ENCODE measurements at places on chromosomes 6 and 20.

- DNase-seq, result no peak
These were observed 64.0 kb downstream of the RREB1 start for GRCh38 chr6:7171733-7172132.

DNA sequence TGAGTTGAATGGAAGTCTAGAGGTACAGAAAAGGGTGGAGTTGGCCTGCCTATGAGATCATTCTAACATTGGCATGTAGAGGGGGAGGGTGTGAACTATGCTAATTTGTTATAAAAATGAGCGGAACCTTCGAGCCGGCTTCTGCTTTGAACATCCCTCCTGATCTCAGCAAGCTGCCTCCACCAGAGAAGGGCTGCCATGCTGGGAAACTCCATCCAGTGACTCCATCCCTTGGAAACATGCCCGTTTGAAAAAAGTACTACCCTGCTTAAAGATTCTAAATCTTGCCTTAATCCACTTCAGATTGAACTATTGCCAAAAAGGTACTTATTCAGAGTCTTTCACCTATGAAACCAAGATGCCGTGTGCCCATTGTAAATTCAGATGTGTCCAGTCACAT is 43.6 kb upstream of the TMEM170B start:
- no peak for DNase-seq

DNA sequence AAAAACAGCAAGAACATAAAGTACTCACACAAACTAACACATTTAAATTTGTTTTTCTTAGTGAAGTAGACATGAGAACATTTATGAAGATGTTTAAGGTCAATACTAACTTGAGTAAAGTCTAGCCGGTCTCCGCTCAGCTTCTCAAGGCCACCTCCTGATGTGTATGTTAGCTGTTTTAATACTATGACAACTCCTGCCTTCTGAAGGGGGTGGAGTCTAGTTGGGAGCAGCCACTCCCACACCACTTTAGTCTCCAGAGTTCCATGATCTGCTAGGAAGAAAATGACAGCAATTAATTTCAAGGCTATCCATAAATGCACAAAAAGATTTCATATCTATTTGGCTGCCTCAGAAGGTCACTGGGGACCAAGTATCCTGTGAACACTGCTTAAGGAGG is at the start of gene GSTA3:
Gene GSTA3 (minus strand): TSS at position 168 of the 400 bp plus-strand sequence. CDS start 3,864 bp downstream, outside the sequence.
- no peak for DNase-seq

DNA sequence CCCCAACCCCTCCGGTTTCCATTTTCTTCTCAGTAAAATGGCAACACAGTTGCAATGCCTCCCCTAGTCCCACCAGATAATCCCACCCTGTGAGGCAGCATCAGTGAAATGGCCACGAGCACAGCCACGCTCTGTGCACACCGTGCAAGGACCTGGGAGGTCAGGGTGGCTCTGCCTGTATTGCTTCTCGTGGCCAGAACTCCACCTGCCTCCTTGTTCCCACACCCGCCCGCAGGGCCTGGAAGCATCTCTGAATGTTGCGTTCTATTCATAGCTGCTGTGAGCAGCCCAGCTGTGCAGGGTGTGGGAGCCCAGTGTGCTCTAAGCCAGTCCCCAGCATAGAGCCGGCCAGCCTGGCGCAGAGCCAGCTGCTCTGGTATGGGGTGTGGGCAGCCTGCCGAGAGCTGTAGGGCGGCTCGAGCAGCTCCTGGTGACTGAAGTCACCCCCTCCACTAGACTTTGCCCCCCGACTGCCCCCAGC is 161.1 kb downstream of the DLL1 start:
- DNase-seq, result peak; percentile 82

DNA sequence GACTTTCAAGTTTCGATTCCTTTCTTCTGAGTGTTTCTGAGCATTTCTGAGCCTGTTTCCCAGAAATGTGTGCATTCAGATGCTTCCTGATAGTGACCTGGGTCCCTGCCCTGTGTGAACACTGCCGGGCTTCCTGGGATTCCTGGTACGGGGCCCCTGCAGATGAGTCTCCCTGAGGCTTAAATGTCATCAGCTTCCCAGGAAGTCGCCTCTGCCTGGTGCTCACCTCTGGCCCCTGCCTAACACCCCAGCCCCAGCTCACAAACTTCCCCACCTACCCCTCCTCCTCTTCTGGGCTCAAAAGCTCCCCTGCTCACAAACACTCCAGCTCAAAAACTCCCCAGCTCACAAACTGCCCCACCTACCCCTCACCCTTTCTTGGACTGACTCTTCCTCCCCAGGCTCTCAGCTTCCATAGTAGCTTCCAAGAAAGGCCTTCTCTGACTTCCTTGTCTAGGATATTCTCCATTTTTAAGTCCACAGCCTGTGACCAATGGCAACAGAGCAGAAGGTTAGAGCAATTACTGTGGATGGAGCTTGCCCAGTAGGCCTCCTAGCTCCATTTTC is 42.0 kb downstream of the TGM2 start:
- no peak for DNase-seq

- DNase-seq, result no peak
These were observed 12.0 kb downstream of the TRAM2 start for GRCh38 chr6:52564856-52565255.

- no peak for DNase-seq
These were observed 39.6 kb downstream of the RNF217 start for GRCh38 chr6:125001684-125002405.

DNA sequence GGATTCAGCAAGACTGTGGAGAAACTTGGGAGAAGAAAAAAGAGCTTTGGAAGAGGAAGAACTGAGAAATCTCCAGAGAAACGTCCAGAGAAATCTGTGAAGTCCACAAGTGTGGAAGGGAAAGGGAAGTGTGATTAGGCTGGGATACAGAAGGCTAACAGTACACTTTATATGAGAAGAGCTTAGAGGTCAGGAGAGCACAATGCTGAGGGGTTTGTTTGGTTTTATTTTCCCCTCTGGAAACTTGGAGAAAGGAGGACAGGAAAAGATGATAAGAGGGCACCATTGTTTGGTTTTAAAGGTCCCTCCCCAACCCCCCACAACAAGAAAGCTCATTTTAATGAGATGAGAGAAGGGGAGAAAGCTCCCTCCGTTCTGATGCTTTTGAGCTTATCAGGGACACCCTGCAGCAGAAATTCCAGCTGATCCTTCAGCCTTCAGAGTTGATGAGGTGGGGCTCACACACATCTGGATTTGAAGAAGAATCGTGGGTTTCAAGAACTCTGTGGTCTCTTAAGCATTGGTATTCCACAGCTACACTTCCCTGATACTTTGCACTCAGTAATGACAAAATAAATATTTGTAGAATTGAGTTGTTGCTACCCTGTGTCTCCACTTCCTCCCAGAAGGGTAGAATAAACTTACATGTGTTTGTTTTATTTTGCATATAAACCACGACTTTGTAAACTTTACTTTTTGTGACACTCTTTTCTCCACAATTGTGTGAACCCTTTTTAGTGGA is 1.9 kb downstream of the NT5E start:
- DNase-seq, result no peak

- DNase-seq, result no peak
These were observed 35.9 kb downstream of the PCSK2 start for GRCh38 chr20:17262786-17263185.

- no peak for DNase-seq
These were observed 17.6 kb upstream of the FUCA2 start for GRCh38 chr6:143529095-143529494.

- no peak for DNase-seq
These were observed 441.1 kb upstream of the ARID1B start for GRCh38 chr6:156336089-156336488.

DNA sequence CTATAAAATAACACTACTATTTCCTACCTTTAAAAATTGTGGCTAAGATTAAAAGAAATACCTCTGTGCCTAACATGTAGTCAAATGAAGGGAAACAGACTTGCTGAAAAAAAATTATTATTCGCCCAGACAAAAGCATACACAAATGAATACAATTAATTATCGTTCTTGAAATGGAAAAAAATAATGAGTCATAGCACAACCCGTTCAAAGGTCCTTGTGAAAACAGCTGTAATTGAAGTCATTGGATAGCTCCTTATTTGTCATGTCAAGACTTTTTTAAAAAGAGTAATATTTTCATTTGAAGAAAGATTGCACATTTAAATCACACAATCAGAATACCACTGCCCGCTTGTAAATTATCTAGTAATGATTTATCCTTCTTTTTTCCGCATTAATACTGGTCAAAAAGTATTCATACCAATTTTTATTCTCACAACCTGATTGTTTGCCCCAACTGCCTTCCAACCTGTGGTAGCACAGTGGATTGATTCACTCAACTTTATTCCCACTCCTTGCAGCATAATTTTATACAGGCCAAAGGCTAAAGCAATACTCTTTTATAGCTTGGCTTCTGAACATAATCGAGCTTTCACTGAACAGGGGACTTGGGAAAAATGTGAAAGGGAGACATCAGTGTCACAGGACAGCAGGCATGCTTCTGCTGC is 655.2 kb upstream of the MAP3K7 start:
- DNase-seq, result no peak

DNA sequence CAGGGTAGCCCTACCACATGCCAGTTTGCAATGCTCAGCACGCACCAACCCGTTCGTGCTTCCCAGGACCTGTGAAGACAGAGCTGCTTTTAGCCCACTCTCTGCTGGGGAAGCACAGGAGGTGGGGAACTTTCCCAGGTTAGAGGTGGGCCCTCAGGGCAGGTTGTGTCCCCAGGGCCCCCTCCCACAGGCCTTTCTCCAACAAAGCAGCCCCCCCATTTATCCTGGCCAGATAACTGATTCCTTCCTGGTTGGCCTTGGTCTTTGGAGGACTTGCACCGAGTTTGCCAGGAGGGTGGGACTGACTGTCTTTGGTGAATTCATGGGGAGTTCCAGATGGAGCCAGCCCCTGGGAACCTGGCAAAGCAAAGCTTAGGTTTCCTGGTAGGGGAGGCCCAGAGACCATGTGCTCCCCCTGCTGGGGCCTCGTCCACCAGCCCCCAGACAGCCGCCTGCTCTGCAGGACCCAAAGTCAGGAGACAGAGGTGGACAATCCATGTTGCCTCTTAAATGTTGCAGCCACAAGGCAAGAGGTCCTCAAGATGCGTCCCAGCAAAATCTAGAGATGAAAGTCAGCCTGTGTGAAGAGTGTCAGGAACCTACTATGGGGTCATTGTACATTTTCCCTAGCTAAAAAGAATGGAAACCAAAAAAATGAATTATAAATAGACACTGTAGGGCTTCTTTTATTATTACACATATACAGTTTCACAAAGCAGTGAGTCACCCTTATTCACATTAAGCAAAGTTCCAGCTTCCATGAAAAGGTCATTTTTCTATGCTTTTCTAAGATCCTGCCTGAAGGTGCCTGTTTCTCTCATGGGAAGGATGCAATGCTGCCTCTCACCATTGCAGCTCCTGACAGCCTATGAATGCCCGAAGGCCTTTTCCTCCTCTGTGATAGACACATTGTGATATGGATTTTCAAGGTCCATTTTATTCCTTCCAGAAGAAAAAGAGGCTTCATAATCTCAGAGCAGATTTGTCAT is 497.8 kb downstream of the PREX1 start:
- no peak for DNase-seq

DNA sequence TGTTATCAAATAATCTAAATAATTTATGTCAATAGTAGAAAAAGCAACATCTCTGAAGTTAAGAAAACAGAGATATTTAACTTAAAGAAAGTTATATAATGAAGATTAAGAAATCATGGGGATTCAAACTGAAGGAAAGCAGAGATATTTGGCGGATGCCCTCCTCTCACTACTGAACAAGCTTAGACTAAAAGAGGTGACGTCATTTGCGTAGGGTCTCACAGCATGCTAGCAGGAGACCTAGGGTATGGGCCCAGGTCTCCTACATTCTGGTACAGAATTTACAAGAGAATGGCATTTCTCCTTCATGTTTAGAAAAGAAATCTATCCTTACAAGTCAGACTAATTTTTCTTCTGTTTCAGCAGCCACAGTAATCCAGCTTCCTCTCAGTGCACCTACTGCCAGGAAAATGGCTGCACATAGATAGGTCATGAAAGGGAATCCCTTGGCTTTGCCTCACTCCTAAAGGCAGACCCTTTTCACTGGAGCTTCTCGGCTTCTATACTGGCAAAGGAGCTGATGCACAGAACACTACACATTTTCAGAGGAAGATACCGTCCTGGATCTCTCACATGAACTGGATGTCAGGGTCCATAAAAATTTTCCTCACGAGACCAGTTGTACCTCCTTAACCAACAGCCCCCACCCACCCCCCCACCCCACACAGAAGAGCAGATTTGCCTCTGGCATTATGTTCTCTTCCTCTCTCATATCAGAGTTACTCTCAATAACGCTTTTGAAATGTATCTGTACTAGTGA is 41.8 kb upstream of the DST start:
- DNase-seq, result no peak

- no peak for DNase-seq
These were observed 13.8 kb upstream of the BMP7 start for GRCh38 chr20:57280221-57280620.

- DNase-seq, result no peak
These were observed 58.5 kb upstream of the CEP85L start for GRCh38 chr6:118709859-118710350.

DNA sequence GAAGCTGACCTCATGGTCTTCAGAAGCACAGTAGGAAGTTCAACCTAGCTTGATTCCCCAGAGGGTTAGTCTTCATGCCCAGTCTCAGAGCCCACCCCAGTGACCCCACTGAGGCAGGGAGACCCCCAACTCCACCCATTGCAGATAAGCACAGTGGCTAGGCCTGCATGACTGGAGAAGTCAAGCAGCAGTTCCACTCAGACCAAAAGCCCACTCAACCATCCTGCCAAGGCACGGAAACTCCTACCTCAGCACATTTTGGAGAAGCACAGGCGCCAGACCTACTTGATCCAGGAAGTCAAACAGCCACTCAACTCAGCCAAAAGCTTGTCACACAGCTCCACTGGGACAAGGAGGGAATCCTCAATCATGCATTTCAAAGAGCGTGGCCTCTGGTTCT is 78.4 kb upstream of the HTR1E start:
- DNase-seq, result no peak

DNA sequence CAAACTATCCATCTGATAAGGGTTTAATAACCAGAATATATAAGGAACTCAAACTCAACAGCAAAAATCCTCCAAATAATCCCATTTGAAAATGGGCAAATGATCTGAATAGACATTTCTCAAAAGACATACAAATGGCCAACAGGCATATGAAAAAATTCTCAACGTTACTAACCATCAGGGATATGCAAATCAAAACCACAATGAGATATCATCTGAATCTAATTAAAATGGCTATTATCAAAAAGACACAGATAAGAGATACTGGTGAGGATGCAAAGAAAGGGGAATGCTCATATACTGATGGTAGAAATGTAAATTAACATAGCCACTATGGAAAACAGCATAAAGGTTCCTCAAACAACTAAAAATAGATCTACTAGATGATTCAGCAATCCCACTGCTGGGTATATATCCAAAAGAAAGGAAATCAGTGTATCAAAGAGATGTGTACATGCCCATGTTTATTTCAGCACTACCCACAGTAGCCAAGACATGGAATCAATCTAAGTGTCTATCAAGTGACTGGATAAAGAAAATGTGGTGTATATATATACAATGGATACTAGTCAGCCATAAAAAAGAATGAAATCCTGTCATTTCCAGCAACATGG is 6.1 kb upstream of the BRD2 start:
- no peak for DNase-seq

DNA sequence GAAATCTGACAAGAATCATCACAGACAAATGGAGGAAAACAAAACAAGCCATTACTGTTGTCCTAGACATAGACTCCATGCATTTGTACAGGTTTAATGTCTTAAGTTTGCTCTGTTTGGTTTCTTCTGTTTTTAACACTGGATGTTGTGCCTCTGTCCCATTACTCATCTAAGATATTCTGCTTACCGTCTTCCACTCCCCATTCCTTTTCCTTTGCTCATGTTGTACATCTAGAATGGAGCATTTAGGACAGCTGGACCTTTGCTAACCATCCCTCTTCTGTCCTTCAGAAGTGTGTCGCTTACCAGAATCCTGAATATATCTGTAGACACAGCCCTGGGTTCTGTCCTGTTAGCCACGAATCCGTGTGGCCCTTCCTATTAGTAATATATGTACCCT is 35.2 kb downstream of the RAB22A start:
- DNase-seq, result no peak
